ENCODE measurements at places on chromosomes 6 and 20.

DNA sequence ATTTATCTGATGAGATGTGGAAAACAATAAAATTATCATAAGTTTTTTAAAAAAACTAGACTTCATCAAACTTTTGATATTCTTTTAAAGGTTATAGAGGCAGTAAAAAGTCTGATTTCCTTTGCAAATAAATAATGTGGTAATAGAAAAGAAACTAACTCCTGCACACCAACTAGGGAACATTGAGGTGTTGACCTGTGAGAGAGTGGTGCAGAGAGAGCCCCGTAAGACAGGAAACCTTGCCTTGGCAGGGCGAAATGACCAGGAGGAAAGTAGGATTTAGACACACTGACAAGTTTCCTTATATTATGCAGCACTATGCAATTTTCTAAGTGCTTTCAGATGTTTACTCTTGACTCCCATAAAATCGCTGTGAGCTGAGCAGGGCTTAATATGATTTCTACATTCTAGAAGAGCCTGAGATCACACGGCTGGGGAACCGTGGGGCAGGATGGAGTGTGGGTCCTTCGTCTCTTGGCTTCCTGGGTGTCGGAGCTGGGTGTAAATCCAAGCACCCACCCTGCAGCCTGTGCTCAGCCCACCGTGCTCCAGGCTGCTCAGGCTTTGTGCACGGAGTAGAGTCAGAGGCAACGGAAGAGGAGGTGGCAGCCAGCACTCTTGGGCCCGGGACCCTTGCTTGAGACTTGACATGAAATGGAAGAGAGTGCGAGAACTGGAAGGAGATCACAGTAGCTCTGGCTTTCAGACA is 61.3 kb upstream of the FOXQ1 start:
- DNase-seq = no peak

DNA sequence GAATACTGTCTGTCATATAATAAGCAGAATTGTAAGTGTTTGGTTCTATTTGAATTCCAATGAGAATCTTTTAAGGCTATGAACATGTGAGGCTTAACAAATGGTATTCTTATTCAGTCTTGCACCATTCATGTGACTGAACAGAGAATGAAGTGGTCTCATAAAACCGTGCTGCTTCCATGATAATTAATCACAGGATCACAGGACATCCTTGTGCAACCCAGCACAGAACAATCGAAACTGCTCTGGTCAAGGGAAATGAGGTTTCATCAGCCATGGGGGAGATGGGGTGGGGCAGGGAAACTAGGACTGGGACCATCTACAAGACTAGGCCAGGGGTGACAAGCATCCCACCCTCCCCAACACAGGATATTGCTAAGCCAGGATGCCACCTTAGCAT is 6.0 kb downstream of the PPIL6 start:
- DNase-seq = no peak

GRCh38 chr6:169618526-169619490 is 83.0 kb downstream of the WDR27 start:
- no peak for DNase-seq

DNA sequence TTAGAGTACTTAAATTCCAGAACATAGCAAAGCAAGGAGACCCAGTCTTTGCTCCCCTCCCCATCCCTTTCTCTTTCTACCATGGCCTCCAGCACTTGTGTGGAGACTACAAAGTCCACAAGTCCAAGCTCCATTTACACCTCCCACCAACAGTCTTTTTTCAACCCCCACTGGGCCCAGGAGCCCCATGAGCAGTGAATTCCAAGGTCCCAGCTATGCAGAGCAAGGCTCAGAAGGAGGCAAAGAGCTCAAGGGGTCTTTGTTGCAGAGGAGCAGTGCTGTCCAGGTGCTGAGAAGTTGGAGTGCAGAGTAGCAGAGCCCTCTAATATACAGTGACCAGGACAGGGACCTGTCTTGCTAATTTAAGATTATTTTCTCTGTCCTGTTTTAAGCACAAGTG is 9.0 kb downstream of the PAK5 start:
- DNase-seq = no peak

DNA sequence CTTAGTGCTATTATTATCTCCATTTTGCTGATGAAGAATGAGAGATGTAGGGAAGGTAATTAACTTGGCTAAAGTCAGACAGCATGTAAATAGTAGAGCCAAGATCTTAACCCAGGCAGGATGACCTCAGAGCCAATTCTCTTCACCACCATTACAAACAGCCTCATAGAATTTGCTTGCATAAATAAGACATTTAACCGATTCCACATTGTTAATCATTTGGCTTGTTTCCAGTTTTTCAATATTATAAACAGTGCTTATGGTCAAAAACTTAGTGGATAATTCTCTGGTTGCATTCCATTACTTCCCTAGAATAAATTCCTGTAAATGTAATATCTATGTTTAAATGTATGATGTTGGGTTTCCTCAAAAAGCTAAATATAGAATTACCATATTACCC is 19.1 kb upstream of the PRDM1 start:
- DNase-seq = no peak

DNA sequence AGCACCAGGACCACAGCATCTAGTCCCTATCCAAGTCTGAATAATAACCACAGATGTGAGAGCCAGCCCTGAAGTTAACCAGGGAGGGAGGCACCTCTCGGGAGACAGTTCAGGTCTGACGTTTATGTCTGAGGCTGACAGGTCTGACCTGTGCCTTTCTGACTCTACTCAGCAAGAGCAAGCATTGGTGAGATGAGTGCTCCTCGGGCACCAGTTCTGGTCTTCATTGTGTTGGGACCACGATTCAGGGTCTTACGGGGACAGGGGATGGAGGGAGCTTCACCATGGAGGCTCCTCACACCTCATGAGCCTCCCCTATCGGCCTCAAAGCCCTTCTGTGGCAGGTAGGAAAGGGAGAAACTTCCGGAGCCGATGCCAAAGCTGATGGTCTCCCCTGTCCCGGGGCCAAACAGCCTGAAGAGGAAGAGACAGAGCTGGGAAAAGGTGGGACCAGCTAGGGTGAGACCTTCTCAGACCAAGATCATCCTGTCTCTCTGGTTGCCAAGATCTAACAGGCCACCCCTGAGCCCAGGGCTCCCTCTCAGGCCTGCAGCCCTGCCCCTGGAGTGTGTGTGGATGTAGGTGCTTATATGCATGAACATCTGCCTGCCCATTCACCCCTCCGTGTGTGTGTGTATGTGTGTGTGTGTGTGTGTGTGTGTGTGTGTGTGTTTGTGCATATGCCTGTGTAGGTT is 170.5 kb downstream of the VEGFA start:
- no peak for DNase-seq
